ENCODE measurements at places on chromosomes 1 and 21. TPM values are rescaled to one million over a fixed set of nuclear protein-coding genes. Genes with fewer than 3 reads are reported as not detected.

BCAN gene
- total RNA-seq = not detected

ERRFI1 gene
- 0.35 TPM for total RNA-seq

TMCC2 gene
- 0.64 TPM for total RNA-seq

SPRR2G gene
- total RNA-seq = not detected

KIF17 gene
- total RNA-seq = not detected

NBPF6 gene
- total RNA-seq = not detected

IFI44L gene
- total RNA-seq = 374 TPM

ZNF648 gene
- not detected for total RNA-seq

VWA5B1 gene
- total RNA-seq = 0.15 TPM

SLC35D1 gene
- total RNA-seq = 11.4 TPM

PGBD5 gene
- not detected for total RNA-seq

SYCP1 gene
- total RNA-seq = not detected

MXRA8 gene
- 0.30 TPM for total RNA-seq

SYT2 gene
- total RNA-seq = not detected

DIRAS3 gene
- total RNA-seq = not detected

RGS5 gene
- 2.5 TPM for total RNA-seq

CASZ1 gene
- total RNA-seq = 7.6 TPM

C1orf141 gene
- total RNA-seq = not detected

DNASE2B gene
- not detected for total RNA-seq

PHGDH gene
- total RNA-seq = 102 TPM

HSPG2 gene
- total RNA-seq = 2.3 TPM

MIXL1 gene
- total RNA-seq = not detected

GPATCH3 gene
- 14.8 TPM for total RNA-seq

CYYR1 gene
- total RNA-seq = not detected

DVL1 gene
- total RNA-seq = 33.0 TPM

PTAFR gene
- 0.56 TPM for total RNA-seq

DCDC2B gene
- total RNA-seq = 0.10 TPM

SPRR5 gene
- total RNA-seq = not detected

CFAP141 gene
- not detected for total RNA-seq

NUP210L gene
- total RNA-seq = 0.12 TPM

WDR4 gene
- total RNA-seq = 32.7 TPM

IL22RA1 gene
- total RNA-seq = not detected

C1QTNF12 gene
- 1.2 TPM for total RNA-seq

ITGB2 gene
- 500 TPM for total RNA-seq

S100A1 gene
- not detected for total RNA-seq

BRDT gene
- total RNA-seq = not detected

CELA3B gene
- total RNA-seq = not detected

CFAP298 gene
- 32.6 TPM for total RNA-seq

KCND3 gene
- total RNA-seq = not detected

RGS8 gene
- not detected for total RNA-seq

ASH1L gene
- total RNA-seq = 42.9 TPM

ADGRL4 gene
- not detected for total RNA-seq

NPHS2 gene
- total RNA-seq = not detected

FCGR2B gene
- total RNA-seq = not detected

TMOD4 gene
- 2.0 TPM for total RNA-seq

RNF186 gene
- total RNA-seq = not detected

MCM3AP gene
- total RNA-seq = 94.5 TPM

CENPS gene
- total RNA-seq = 20.7 TPM

AQP10 gene
- total RNA-seq = not detected
